CD4-positive, alpha-beta memory T cell (primary cell): ENCODE measurements at places on chromosomes 11 and 22.
A peak's percentile ranks its signal among the peaks of the same experiment; 100 is the strongest.

- no peak for DNase-seq
Observed at GRCh38 chr11:135031205-135031989, 619.4 kb upstream of the B3GAT1 start.

DNA sequence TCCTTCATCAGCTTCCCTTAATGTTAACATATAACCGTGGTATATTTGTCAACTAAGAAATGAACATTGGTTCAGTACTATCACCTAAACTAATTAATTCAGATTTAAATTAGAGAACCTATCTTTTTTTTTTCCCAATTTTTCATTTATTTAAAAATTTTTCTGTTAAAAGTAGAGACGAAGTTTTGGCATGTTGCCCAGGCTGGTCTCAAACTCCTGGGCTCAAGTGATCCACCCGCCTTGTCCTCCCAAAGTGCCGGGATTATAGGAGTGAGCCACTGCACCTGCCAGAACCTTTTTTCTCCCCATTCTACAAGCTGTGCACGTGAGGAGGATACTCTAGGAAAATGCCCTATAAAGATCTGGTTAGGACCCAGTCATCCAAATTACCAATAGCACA, 3.6 kb downstream of the EI24 start:
- DNase-seq, result no peak

DNA sequence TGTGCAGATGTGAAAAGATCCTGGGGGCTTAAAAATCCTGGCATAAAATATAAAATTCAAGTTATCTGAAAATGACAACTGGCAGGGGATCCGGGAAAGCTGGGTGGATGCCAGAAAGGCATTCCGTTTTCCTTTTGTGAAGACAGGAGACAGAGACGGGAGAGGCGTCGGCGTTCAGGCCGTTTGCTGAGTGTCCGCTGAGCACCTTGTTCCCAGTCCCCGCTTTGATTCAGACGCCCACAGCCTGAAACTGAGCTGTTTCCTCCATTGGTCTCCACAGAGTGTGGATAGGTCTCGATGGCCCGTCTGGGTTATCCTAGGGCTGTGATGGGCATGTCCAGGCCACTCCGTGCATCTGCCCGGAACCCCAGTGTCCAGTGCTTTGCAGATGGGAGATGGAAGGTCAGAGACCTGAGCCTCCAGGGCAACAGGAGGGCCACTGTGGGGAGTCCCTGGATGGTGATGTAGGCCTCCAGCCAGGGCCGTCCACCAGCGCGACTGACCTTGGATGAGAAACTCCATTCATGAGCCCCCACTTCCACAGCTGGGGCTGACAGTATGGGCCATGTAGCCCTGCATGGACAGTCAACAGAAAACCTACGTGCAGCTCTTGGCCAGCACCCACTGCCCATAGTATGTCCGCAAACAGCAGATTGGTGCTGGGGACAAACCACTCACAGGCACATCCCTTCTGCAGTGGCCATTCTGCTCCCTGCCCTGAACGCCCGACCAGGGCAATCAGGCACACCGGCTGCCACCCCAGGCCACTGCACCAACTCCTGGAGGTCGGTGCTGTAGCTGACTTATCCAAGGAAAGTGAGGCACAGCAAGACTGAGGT, 11.6 kb downstream of the MRGPRF start:
- no peak for DNase-seq

DNA sequence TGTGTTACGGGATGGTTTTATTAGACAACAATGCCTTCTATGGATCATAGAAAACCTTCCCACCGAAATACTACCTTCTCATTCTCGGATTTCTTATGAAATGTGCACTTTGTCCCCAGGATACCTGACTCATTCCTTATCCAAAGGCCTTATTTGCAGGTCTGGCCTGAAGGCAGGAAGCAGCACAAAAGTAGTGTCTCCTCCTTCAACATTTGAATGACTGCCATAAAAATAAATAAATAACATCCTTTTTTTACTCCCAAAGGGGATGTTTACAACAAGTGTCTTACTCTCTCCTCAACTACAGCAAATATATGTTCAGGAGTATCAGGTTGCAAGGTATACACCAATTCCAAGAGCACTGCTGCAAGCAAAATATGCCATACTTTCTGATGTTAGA, 41.6 kb upstream of the PAK1 start:
- DNase-seq, result no peak

DNA sequence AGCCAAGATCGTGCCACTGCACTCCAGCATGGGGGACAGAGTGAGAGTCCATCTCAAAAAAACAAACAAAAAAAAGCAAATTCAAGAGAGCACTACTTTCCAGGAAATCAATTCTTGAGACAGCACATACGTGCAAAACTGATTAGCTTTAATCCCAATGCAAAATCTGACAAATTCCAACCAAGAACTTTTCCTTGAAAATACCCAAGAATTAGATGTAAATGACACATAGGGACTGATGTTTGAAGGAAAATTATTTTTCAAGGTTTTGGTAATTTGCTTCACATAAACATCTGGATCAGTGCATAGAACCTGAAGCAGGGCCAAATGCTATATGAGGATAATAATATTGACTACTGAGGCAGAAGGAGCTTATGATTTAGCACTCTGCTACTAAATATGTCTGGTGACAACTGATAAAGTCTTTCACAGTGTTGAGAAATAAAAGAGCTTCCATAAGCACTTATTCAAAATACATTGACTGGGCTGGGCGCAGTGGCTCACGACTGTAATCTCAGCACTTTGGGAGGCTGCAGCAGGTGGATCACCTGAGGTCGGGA, 8.8 kb downstream of the MAJIN start:
- no peak for DNase-seq

GRCh38 chr22:22030493-22031182, 48.1 kb upstream of the TOP3B start:
- no peak for DNase-seq

DNA sequence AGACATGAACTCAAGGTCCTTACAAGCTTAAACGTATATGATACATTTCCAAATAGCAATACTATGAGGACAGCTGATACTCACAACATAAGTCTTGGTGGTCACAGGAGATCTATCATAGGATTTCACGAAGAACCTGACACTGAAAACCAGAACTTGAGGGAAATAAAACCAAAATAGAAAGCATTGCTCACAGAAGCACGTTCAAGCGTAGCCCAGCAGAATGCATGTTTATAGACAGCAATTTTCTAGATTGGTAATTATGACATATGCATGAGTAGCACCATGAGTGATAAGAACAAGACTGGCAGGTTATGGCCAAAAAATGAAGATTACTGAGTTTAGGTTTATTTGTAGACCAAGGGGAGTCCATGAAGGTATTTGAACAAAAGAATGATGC, 243.5 kb downstream of the ETS1 start:
- no peak for DNase-seq

DNA sequence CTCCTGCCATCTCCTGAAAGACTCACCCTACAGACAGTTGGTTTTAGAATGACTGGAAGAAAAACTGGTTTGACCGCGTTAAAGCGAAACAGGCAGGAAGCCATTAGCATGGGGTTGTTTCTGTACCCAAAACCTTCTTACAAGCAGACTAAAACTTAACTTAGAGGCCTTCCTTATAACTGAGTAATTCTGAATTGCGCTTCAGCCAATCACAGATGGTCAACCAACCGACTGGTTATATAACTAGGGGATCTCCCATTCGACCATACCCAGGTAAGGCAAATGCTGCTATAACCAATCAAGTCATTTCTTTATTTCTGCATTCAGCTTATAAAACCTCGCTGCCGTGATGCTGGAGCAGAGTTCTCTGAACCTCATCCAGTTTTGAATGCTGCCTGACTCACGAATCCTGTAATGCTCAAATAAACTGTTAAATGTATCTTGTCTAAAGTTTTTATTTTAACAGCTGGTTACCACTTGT, 87.8 kb upstream of the DRD2 start:
- DNase-seq, result no peak

DNA sequence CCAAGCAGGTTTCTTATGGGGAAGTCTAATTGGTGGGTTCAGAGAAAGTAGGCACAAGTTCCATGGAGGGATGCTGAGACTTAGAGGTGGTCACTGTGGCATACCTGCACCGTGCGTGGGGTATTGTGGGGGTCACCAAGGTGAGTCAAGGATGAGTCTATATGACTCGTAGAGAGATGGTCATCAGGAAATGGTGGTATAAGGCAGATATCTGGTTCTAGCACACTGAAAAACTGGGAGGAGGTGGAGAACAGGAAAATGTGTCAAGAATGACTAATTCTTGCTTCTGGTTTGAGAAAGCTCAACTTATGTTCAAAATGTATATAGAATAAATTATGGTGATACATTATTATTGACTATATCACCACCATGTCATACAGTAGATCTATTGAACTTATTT, 258.1 kb downstream of the RAB38 start:
- DNase-seq, result no peak

DNA sequence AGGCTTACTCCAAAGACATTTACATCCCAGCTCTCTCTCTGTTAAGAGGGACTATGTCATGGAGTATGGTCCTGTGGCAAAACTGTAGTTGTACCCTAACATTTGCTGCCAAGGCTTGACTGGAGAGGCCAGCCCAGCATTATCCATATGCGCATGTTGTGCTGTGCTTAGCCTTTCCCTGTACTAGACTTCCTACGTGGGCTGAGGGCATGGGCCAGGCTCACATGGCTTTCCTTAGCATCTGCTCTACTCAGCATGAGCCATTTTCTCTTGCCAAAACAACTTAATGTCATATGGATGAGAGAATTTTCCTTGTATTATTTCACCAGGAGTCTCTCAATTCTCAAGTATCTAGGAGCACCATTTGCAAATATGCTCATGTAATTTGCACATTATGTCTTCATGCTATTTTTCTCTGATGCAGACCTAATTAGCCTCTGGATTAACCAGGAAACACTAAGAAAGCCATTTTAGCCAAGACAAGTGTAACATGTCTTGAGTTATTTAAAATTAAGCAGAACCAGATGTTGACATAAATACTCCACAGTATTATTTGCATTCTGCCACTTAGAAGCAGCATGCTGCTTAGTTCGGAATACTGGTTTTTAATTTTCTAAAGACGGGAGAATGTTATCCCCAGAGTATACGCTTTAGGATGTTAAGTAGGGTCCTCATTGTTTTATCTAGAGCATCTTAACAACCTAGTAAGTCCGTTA, 71.7 kb upstream of the FAR1 start:
- DNase-seq, result no peak

- DNase-seq, result no peak
Observed at GRCh38 chr11:120903686-120904085, 120.2 kb upstream of the TBCEL start.

DNA sequence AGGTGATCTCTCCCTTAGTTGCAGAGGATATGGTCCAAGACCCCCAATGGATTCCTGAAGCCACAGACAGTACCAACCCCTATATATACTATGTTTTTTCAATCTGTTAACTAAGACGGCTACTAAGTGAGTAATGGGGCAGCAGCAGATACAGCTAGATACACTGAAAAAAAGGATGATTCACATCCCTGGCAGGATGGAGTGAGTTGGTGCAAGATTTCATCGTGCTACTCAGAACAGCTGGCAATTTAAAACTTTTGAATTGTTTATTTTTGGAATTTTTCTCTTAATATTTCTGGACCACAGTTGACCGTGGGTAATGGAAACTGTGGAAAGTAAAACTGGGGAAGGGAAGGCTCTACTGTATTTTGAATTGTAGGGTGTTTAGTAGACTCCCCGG, 17.0 kb upstream of the TMEM218 start:
- no peak for DNase-seq

- DNase-seq, result peak; percentile 43
Observed at GRCh38 chr11:124799348-124800225, 619 bp downstream of the MSANTD2 start.

- DNase-seq, result no peak
Observed at GRCh38 chr11:118008271-118008911, 22.2 kb downstream of the IL10RA start.

DNA sequence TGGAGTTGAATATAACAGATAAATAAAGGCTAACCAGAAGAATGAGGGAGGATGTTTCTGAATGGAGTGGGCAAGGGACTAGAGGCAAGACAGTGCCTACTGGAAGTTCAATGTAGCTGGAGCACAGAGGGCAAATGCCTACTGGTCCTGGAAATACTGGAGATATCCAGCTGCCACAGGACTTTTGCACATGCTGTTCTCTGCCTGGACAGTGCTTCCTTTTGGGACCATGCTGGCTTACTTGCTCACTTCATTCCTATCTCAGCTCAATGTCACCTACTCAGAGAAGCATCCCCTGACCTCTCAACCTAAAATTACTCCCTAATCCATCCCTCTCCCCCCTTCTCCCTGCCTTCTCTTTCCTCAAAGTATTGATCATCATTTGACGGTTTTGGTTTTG, 20.2 kb downstream of the RASD2 start:
- no peak for DNase-seq

DNA sequence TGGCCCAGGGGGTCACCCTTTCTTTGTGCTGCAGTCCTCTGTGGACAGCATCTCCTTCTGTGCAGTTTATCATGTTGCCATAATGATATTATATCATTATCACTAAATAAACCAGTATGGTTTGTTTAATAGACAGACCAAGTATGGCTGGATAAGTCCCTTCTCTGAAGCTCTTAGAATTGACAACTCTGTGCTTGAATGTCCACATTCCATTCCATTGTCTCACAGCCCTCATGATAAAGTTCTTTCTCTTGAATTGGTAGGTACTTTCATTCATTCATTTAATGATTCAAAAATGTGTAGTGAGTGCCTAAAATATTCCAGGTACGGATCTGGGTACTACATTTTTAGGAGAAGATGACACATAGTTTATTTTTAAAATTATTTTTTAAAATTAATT, 7.8 kb downstream of the RPS6KA4 start:
- DNase-seq, result no peak

- DNase-seq, result no peak
Observed at GRCh38 chr11:122847466-122847865, 9.2 kb downstream of the CRTAM start.

GRCh38 chr11:132337819-132338416, 967.5 kb downstream of the NTM start:
- DNase-seq, result no peak

- no peak for DNase-seq
Observed at GRCh38 chr22:19832476-19833108, 22.1 kb downstream of the GNB1L start.

GRCh38 chr11:130145975-130146776, 13.4 kb upstream of the ST14 start:
- DNase-seq, result no peak

- no peak for DNase-seq
Observed at GRCh38 chr11:101803651-101804050, 111.2 kb upstream of the CEP126 start.

GRCh38 chr11:115383431-115383830, 120.8 kb downstream of the CADM1 start:
- no peak for DNase-seq

GRCh38 chr11:45264839-45265515, 21.2 kb downstream of the SYT13 start:
- DNase-seq, result no peak
